ENCODE measurements at places on chromosomes 3 and 15.
A peak's percentile ranks its signal among the peaks of the same experiment; 100 is the strongest.

DNA sequence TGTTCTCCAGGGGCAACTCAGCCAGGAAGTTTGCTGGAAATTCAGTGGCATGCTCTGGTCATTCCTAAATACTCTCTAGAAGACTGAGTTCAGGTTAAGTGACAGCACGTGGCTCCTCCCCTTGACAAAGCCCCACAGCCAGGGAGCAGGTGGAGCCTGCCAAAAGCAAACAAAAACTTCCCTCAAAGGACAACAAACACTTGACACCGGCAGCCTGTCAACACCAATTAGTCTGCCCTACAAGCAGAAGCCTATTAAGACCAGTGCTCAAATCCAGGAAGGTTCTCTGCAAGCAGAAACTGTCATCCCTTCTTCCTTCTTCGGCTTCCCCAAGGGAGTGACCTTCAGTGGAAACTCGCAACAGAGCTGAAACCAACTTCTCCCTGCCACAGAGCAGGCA is 5.0 kb downstream of the MEX3B start:
- peak; percentile 50 for DNase-seq

DNA sequence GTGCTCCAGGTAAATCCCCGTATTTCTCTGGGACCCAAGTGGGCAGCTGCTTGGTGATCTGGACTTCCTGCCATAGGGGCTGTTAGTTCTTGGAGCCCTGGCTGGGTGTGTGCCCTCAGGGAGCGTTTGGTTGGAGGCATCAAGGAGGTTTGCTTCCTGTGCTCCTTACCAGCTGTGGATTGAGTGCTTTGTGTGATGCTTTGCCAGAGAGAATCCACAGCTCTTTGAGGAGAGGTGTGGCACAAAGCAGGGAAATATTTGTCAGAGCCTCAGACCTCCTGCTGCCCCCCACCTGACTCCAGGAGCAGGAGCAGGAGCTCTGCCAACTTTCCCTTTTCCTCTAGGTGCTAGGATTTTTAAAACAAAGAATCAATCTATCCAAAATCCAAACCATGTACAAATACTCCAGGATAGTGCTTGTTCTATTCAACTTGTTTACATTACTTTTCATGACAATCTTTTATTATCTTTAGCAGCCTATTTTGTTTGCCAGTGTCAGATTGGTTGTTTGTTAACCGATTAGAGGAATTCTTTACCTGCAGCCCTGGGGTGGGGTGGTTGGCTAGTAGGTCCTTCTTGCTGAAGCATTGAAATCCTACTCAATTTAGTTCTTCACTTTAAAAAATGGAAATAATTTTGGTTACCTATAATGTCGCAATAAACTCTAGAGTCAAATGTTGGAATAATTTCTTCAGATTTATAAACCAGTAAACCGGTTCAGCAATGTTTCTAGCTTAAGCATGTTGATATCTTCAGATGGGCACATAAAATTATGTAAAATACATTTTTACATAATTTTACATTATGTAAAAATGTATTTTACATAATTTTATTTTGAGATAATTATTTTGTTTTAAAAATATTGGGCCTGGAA is 2.5 kb downstream of the CTDSPL start:
- peak; percentile 30 for DNase-seq

- DNase-seq, result no peak
These were observed 483 bp downstream of the EHD4 start for GRCh38 chr15:41971895-41972252.

DNA sequence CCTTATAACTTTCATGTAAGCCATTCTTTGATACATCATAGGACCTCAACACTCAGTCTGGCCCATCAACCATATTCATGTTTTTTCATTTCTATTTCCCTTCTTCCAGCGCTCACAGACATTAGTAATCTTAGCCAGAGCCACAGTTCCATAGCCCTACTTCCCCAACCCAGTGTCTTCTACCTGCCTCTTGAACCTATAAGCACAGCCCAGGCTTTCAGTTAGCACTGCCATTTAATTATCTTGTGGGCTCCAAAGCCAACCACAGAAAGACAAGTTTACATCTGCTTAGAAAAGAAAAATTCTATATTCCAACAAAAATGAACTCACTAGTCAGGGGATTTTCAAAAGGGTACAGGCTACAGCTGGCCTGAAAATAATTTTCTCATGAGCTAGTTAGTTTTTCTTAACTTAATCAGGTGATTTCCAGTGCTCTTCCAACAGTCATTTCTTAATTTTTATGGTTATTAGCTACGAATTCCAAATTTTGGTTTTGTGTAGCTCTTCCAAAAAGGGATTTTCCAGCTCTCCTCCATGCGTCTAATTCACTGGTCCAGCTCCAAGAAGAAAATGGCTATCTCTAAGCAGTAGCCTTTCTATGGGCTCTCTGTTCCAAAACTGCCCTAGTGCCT is 13.7 kb downstream of the CD200 start:
- DNase-seq, result no peak

DNA sequence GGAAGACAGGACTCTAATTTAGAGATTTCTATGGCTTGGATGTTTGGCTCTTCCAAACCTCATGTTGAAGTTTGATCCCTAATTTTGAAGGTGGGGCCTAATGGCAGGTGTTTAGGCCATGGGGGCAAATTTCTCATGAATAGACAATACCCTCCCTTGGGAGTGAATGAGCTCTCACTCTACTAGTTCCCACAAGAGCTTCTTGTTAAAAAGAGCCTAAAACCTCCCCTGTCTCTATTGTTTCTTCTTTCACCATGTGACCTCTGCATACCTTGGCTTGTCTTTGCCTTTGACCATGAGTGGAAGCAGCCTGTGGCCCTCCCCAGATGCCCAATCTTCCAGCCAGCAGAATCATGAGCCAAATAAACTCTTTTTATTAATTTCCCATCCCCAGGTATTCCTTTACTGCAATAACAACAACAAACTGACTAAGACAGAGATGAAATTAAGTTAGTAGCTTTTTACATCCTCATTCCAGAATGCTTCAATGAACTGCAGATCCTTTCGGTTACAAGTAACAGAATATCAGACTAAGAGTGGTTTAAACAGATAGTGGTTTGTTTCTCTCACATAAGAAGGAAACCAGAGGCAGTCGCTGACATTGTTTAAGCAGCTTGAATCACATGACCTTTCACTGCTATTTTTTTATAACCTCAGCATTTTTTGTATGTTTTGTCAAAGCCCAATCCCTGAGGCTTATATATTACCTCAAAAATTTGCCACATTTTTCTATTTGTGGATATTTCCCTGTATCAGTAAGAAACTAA is 1013.3 kb upstream of the SEMA6D start:
- DNase-seq, result no peak

GRCh38 chr3:30886888-30887287 is 7.6 kb downstream of the GADL1 start:
- DNase-seq, result no peak

- no peak for DNase-seq
These were observed 57.9 kb downstream of the STAG1 start for GRCh38 chr3:136694321-136694720.

- no peak for DNase-seq
These were observed 69.0 kb downstream of the SQOR start for GRCh38 chr15:45703670-45704328.

DNA sequence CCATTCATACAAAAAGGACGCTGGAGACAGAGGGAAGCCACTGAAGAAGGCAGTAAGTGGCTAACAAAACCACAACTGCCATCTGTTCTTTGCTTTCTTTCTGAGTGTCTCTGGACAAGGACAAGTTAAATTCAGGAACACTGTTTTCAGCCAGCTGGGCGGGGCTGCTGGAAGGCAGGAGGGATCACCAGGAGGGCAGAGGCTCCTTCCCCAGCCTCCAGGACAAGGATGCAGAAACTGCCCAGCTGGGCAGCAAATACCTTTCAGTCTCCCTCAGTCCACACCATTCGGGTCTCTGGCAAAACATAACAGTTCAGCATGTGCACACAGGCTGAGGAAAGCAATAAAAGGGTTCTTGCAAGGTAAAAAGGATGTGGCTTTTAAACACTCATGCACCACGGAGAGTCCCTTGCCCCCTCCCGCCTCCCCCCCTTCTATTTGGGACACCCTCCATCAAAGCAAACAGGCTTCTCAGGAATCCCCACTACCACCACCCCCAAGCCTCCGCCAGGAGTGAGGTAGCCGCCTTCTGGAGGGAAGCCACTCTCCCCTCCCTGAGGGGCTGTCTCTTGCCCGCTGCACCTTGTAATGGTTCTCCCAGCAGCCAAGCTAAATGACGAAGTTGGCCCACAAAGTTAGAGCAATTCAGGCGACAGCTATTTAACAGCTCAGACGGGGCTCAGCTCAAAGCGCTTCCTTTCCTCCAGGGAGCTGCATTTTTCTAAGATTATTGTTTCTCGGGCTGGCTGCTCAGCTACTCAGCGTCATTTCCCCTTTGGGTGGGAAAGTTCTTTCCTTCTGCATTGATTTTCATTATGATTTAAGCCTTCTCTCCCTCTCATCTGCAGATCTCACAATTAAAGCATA is 3.8 kb downstream of the HEG1 start:
- no peak for DNase-seq

DNA sequence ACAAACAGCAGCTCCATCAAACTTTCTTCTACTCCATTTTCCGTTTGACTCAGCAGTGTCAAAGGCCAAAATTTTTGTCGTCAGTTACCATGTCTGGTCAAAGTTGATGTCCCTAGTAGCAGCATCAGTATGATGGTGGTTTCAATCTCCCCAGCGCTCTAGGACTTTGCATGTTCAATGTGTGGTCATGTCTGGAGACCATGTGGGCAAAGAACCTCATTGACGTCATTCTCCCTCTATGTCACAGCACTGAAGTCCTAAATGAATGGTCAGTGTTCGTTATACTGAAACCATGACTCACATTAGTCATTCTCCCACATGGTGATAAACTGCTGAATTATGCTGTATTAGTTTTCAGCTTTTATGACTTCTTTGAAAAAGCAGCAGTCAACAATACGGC is 23.2 kb downstream of the SHC4 start:
- DNase-seq, result no peak

- DNase-seq, result no peak
These were observed 395.2 kb downstream of the TUSC7 start for GRCh38 chr3:117104792-117105191.

DNA sequence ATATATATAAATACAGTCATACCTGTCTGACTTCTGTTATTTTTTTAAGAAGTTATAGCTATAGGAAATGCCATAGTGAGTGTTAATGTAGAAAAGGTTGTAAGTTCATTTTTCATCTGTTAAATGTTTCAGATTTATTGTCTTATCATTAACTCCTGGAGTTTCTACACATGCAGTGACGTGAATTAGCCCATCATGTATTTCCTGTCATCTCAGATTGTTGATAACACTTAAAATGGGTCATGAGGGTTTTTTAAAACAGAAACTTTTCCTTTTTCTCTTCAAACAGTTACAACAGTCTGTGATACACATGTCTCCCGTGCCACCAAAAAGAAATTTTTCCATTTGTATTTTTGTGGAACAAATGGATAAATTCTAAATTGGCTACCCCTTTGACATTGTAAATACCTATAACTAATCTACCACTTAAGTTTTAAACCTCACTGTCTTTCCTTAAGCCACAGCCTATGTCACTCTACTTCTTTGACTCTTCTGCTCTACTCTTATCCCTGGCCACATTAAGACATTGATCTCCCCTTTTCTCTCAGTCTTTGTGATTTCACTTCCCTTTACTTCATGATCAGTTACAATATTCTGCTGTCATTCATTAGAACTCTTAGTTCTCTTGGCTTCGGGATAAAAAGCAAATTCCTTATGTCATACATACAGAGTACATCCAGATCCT is 89.1 kb downstream of the NEO1 start:
- no peak for DNase-seq

DNA sequence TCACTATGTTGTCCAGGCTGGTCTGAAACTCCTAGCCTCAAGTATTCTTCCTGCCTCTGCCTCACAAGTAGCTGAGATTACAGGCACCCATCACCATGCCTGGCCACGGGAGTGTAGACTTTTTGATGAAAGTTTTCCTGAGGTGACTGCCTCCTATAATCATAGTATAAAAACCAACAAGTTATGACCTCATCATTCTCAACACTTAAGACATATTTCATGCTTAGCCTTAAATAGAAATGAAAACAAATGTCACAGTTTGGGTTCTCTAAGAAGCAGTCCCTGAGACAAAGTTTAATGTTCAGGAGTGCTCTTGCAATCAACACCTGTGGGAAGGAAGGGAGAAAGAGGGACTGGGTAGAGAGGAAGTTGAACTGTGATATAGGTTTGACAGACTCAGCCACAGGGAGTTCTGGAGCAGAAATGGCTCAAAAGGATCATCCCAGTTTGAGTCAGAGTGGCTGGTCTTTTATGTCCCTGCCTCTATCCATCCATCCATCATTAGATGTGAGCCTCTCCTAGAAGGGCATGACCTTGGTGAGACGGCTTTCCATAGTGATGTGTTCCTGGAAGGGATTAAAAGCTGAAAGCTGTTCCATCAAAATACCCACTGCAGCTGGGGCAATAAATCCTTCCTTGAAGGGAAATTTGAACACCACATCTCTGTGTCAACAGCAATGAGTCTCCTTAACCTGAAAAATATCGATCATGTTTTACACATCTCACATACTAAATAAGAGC is 16.2 kb upstream of the ABHD5 start:
- no peak for DNase-seq

GRCh38 chr3:99774467-99774866 is 43.2 kb upstream of the CMSS1 start:
- DNase-seq, result no peak

DNA sequence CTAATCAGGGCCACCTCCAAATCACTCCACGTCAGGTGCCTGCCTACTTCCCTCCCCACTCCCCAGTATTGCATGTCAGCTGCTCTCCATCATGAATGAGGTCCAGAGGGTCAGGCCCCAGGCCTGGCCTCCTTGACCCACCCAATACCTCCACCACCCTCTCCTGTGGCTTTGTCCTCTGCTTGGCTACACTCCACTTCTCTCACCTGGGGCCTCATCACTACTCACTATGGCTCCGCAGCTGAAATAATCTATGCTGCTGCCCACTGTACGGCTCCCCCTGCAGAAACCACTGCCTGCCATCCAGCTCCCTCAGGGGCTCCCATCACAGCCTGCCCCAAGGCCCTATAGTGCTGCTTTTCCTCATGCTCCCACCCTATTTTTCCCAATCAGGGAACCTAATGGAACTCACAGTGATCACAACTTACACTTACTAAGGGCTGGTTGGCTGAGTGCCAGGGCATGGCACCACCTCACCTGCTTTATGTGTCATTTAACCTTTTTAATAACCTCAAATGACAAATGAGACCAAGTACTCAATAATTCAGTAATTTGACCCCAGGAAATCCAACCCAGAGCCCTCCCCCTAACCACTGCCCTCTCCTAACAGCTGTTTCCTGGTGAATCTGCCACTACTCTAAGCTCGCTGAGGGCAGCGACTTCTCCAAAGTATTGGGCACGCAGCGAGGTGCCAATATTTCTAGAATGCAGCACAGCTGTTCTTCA is 2.3 kb downstream of the GORASP1 start:
- DNase-seq, result no peak

- no peak for DNase-seq
These were observed 10.3 kb upstream of the GK5 start for GRCh38 chr3:142235690-142236089.

Data from NCI-H2081 (cell line).